Thyroid gland (tissue), 4 donors: ENCODE measurements at places on chromosomes 11 and 22. TPM values are rescaled to one million over a fixed set of nuclear protein-coding genes. Genes with fewer than 3 reads are reported as not detected.

Gene BATF2
- 9.1 TPM for total RNA-seq

Gene CCDC15
- total RNA-seq, result 2.8 TPM

DNA sequence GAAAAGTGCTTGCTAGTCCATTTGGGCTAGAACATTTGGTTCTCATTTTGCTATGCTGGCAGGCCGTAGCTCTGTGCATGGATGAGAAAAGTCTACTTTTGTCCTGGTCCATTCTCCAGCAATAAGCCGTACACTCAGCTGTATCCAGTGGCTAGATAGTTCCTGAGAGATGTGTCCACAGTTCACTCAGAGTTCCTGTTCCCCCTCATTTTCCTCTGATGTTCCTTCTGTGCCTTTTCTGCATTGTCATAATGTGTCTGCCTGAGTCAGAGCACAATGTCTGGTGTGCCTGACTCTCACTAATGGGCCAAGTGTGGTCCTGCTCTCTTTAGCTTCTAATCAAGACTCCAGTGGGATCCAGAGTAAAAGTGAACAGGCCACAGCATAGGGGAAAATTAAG lies 215.7 kb upstream of the CTSC start:
- no peak overlapping the region for H3K27ac ChIP-seq
- H3K36me3 ChIP-seq, result no peaks in the 10 kb centered on the region
- no peak for DNase-seq
- no peak overlapping the region for H3K4me3 ChIP-seq

DNA sequence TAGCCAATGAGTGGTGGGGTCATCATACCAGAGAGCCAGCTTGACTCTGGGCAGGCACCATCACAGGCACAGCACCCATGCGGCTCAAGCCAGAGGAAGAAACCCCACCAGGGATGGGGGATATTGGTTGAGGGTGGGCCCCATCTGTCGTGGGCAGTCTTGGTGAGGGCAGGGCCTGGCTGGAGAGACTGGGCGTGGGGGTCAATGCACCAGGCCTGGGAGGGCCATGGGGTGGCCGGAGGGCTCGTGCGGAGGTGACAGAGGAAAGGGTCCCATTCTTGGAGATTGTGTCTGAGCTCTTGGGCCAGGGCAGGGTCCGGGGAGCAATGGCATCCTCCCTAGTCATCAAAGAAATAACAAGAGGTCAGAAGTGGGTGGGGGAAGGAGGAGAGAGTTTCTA lies 1.6 kb upstream of the VSIG2 start:
- H3K27me3 ChIP-seq, result no peaks in the 10 kb centered on the region
- no peak overlapping the region for H3K4me3 ChIP-seq
- peaks cover 83% of the 10 kb centered on the region for H3K4me1 ChIP-seq
- H3K27ac ChIP-seq, result no peak overlapping the region

DNA sequence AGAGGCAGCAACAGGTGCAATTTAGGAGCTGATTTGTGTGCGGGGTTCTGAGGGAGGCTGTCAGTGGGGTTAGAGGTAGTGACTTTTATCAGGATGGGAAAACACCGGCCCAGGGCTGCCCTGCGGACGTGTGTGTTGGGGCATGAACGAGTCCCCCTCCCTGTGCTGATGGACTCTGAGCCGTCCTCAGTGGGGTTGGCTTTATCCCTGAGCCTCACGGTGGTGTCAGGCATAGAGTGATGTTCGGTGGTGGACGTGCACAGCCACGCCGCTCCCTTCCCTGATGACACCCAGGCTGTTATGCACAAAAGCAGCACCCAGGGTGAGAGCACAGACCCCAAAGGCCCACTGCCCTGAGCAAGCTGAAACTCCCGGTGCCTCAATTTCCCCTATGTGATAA lies 809.1 kb downstream of the BRD1 start:
- H3K27me3 ChIP-seq, result no peaks in the 10 kb centered on the region
- no peak for DNase-seq
- H3K27ac ChIP-seq, result no peak overlapping the region
- H3K4me1 ChIP-seq, result no peaks in the 10 kb centered on the region
- no peak overlapping the region for H3K4me3 ChIP-seq
- no peaks in the 10 kb centered on the region for H3K36me3 ChIP-seq
